Activated CD4-positive, alpha-beta T cell treated with anti-CD3 and anti-CD28 coated beads for 36 hours (primary cell): ENCODE measurements at places on chromosomes 4 and X. TPM values are rescaled to one million over a fixed set of nuclear protein-coding genes. Genes with fewer than 3 reads are reported as not detected.

Gene TXK
- 11.2 TPM for total RNA-seq

Gene NXF2B
- not detected for total RNA-seq

Gene POF1B
- 0.05 TPM for total RNA-seq

DNA sequence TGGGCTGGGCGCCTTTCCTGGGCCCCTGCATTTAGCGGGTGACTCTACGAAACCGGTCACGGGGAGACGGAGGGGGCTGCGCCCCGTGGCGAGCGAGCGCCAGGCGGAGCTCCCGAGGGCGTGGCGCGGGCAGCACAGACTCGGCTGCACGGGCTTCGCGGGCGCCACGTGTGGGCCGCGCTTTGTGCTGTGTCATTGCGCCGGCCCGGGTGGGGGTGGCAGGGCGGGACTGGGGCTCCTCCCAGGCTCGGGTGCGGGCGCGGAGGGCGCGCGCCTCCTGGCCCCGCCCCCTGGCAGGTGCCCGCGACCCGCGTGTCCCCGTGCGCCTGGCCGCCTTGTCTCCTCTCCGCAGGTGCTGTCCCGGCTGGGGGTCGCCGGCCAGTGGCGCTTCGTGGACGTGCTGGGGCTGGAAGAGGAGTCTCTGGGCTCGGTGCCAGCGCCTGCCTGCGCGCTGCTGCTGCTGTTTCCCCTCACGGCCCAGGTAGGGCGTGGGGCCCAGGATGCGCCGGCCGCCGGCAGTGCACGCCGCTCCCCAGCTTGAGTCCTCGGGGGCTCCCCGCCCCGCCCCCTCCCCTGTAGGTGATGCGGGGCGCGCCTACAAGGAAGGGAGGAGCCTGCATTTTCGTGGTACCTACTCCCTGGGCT lies 651 bp downstream of the UCHL1 start:
- peak; percentile 61 for DNase-seq

Gene AR
- total RNA-seq: not detected

- DNase-seq: no peak
Measured at GRCh38 chrX:38275615-38276014, 51.7 kb downstream of the RPGR start.

DNA sequence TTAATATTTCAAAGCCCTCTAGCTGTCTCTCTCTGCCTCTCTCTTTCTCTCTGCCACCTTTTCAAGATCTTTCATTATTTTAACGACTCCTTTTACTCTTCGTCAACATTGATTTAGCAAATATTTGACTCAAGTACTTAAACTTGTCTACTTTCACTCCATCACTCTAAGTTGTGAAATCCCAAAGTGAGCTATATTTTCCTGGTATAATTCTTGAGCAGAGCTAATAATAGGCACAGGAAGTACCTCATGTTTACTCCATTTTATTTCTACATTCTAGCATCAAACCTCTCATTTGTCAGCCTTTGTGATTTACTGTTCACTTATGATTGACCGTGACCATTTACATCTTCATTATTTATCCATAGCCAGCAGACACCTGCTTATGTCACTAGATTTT lies 482.5 kb downstream of the RPA4 start:
- DNase-seq: no peak

DNA sequence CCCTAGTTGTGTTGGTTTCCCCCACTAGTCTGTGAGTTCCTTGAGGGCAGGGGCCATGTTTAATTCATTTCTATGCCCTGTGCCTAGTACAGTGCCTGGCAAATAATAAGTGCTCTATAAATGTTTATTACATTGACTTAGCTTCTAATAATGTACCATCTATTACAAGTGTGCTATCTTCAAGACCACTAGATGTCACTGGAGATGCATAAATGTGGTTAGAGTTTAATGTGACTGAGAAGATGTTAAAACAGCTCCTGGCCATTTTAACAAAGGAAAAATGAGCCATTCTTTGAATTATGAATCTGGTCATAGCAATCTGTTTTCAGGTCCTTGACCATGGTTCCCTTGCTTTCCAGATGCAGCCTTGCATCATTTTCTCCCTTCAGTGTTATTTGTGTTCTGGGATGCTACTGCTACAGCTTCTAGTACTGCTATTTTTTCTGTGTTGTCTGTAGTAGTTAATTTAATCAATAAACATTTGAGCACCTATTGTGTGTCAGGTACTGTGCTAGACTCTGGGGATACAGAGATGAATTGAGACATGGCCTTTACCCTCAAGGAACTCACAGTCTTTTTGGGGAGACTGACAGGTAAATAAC lies 43.2 kb downstream of the SLC9A6 start:
- no peak for DNase-seq

Gene CXCL1
- not detected for total RNA-seq

DNA sequence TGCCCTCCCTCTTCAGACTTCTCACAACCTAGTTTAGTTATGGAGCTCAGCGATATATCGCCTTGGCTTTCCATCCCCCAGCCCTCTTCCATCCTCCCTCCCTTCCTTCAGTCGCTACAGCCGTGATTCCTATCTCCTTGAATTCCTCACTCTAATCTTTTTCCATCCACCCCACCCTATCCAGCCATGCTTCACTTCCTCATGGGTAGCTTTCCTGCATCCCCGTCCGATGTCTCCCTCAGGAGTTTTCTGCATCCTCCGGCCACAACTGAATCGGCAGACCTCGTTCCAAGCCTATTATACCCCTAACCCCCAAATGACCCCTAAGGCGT lies 456 bp downstream of the SNX12 start:
- DNase-seq: no peak

Gene H2BW2
- total RNA-seq: not detected

DNA sequence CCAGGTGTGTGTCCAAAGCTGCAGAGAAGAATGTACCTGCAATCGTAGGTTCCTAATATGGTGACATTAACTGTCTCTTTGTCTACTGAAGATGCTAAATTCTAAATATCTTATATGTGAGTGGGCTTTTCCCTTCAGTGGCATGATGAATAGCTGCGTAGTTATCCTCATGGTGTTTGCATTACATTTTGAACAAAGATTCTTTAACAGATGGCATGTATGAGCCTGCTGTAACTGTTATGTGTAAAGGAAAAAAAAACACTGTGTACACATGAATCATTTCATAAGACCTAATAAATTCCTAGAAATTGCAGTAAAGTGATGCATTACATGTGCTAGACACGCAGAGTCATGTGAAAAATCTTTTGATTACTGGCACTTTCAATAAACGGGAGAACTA lies 288.0 kb downstream of the SH2D1A start:
- no peak for DNase-seq

- DNase-seq: no peak
Measured at GRCh38 chr4:170979736-170980135, 833.5 kb upstream of the GALNTL6 start.

- DNase-seq: no peak
Measured at GRCh38 chr4:113444386-113444785, 317.2 kb downstream of the CAMK2D start.

DNA sequence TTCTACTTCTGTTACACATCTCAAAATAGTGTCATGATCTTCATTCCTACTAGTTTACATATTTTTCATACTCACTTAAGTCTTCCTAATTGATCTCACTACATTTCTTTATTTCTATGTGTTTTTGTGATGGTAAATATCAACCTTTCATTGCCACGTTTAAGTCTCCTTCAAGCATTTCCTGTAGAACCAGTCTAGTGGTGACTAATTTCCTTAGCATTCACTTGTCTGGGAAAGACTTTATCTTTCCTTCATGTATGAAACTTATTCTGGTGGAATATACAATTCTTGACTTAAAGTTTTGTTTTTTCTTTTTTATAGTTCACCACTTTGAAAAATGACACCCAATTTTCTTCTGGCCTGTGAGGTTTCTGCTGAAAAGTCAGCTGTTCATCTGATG lies 181.4 kb upstream of the NEIL3 start:
- no peak for DNase-seq

DNA sequence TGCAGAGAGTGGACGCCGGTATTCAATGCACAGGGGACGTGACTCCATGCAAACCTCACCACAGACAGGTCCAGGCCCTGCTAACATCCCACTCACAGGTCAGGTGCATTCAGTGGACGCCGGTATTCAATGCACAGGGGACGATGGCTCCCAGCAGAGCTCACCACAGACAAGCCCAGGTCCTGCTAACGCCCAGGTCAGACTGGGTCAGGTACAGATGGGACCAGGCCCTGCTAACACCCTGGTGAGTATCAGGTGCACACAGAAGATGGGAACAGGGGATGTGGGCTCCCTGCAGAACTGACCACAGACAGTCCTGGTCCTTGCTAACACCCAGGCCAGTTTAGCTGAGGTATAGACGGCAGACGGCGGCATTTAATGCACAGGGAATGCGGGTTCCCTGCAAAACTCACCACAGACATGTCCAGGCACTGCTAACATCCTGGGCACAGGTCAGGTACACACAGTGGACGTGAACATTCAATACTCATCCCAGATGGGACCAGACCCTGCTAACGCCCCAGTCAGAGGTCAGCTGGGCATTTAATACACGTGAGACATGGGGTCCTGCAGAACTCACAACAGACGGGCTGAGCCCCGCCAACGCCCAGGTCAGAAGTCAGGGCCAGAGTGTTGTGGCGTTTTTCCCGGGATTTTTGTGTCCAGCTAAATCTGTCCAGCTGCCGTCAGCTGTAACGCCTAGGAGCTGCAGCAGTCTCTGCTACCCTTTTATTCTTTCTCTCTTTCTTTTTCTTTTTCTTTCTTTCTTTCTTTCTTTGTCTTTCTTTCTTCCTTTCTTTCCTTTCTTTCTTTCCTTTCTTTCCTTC lies 99.2 kb downstream of the SHOX start:
- no peak for DNase-seq

- DNase-seq: no peak
Measured at GRCh38 chr4:179116011-179116410, 1673.8 kb upstream of the AGA start.

DNA sequence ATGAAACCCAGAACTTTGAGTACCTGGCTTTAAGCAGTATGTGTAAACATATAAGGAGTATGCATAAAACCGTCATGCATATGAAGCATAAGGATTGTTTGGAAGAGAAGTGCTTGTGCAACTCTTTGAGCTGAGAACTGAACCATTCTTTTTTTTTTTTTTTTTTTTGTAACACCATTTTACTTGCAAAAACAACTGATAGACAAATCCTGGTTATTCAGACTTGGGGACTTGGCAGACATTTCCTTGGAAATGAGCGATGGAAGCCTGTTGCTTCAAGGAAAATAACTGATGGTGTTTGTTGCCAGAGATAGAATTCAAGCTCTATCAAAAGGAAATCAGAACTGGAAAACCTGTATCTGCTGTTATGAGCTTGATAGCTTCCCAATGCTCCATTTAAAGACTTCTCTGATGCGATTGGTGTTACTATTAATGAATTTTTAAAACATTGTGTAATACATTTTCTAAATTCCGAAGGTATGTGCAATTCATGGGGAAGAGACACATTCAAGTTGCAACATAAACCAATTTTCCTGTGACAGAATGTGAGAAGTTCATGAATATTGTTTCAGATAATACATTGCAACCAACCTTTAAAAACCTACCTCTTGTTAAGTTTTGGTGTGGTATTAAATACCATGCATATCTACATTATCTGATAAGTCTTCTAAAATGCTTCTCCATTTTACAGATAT lies 47.0 kb upstream of the FAT1 start:
- no peak for DNase-seq

DNA sequence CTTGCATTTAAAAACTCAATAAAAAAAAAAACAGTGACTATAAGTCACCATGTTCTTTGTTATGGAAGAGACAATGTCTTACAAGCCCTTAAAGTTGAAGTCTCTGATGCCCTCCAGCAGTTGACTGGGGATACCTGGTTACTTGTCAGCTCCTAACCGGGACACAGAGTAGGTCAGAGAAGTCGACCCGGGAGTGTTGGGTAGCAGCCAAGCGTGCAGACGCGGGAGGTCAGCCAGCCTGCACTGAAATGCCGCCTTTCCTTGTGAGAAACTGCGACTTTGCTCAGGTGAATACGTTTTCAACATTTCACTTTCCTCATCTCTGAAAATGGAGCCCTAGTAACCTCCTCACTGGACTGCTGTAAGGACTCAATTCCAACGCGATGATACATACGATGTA lies 81.8 kb downstream of the F11 start:
- DNase-seq: no peak

DNA sequence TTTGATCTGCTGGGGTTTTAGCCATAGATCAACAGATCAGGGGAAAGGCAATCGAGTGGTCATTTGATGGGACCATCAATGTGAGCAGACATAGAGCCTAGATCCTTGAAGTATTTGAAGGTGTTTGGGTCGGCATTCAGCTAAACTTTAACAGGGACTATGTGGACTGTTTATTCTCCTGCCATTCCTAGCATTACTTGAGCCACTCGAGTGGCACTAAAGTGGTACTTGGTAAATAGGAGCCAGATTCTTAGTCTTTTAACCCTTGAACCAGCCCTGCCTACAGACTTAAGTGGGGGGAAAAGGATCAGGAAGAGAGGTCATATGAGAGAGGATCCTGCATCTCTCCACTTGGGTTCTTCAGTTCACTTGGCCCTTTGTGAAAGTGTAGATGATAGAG lies 3.8 kb downstream of the MSN start:
- DNase-seq: no peak

Gene RENBP
- 6.0 TPM for total RNA-seq

DNA sequence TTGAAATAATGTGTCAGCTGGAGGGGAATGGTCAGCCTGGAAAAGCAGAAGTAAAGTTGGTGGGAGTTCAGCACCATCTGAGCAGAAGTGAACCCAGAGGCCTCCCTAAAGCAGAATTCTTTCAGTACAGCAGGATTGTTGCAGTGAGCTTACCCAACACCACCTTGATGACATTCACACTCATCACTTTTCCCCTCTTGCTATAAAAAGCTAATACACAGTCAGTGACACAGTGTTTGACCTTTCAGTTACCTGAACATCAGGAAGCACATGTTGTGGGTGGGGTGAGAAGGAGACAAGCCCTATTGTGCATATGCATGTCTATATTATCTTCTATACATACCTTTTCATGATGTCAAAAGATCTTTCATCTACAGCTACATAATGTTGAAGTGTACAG lies 624.7 kb upstream of the ZFP42 start:
- DNase-seq: no peak

GRCh38 chrX:130669233-130669632 lies 233.8 kb downstream of the ENOX2 start:
- no peak for DNase-seq

GRCh38 chr4:768995-769394 lies 56.9 kb downstream of the CPLX1 start:
- DNase-seq: no peak

DNA sequence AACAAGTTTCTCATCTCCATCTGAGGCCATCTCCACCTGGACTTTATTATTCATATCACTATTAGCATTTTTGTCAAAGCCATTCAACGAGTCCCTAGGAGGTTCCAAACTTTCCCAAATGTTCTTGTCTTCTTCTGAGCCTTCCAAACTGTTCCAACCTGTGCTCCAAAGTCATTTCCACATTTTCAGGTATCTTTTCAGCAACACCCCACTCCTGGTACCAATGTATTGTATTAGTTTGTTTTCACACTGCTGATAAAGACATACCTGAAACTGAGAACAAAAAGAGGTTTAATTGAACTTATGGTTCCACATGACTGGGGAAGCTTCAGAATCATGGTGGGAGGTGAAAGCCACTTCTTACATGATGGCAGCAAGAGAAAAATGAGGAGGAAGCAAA lies 385.4 kb upstream of the GATB start:
- DNase-seq: no peak

Gene PCDH18
- not detected for total RNA-seq
